H4 (cell line): ENCODE measurements at places on chromosomes 2 and 18.

GRCh38 chr2:224173933-224174332 is 134.8 kb upstream of the SERPINE2 start:
- no peak for DNase-seq

- no peak for DNase-seq
Measured at GRCh38 chr2:162327134-162327769, 8.8 kb upstream of the IFIH1 start.

GRCh38 chr2:2238726-2239269 is 92.3 kb downstream of the MYT1L start:
- no peak for DNase-seq

GRCh38 chr2:189933041-189933440 is 129.5 kb downstream of the MSTN start:
- no peak for DNase-seq

DNA sequence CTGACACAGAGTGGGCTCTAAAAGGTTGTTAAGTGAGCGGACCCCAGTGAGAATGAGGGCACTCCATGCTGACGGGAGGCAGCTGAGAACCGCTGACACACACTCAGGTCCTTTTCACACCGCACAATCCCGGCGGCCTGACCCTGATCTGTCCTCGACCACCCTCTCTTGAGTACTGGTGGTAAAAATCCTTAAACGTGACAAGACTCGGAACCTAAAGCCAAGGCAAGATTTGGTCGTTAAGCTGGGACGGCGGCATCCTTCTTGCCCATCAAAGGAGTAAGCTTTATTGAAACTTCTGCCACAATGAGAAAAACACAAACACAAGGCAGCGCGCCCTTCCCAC is 569 bp downstream of the TMX3 start:
- DNase-seq, result no peak

- no peak for DNase-seq
Measured at GRCh38 chr2:114735126-114735525, 292.7 kb downstream of the DPP10 start.

GRCh38 chr2:95383635-95384027 is 18.9 kb upstream of the FAHD2A start:
- DNase-seq, result no peak
